ENCODE measurements at places on chromosomes 7 and 10.

GRCh38 chr7:23964715-23965114 lies 254.7 kb downstream of the STK31 start:
- DNase-seq, result no peak

GRCh38 chr10:122510326-122510725 lies 49.0 kb downstream of the HTRA1 start:
- DNase-seq, result no peak

GRCh38 chr7:5838761-5839500 lies 41.7 kb upstream of the OCM start:
- DNase-seq, result no peak

- DNase-seq, result no peak
These were observed 57.3 kb downstream of the MKX start for GRCh38 chr10:27688276-27688675.

DNA sequence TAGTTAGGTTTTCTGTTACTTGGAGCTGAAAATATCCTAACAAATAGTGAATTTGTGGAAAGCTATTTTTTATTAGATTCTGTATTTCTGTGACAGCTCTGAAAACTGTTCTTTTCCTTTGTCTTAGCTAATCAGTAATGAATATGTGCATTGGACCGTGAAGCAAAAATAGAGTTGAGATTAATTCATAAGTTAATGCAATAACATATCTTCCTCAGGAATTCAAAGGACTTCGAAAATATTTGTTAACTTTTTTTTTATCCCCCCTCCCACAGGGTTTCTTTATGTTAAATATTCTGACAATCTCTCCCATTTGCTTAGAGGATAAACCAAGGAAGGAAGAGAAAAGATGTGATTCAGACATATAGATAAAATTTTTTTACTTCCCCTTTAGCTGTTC lies 101.4 kb downstream of the PODXL start:
- no peak for DNase-seq

GRCh38 chr10:121816197-121816596 lies 111.6 kb downstream of the ATE1 start:
- no peak for DNase-seq

- no peak for DNase-seq
These were observed 45.2 kb upstream of the ZRANB1 start for GRCh38 chr10:124896751-124897150.

GRCh38 chr10:132397671-132398565 lies 918 bp downstream of the PWWP2B start:
- DNase-seq, result no peak

- DNase-seq, result no peak
These were observed 44.7 kb upstream of the GPR26 start for GRCh38 chr10:123621492-123621891.

- DNase-seq, result peak; percentile 88
These were observed at the start of gene HSPB1 for GRCh38 chr7:76302347-76303201. Gene HSPB1, plus strand, starts transcription at chr7:76302673. Its CDS starts 40 bp downstream, at chr7:76302713.
